Mesendoderm (in vitro differentiated cells): ENCODE measurements at places on chromosomes 4 and X.
A peak's percentile ranks its signal among the peaks of the same experiment; 100 is the strongest.

GRCh38 chr4:13515268-13515667 lies 29.0 kb downstream of the NKX3-2 start:
- H3K4me1 ChIP-seq, result no peaks in the 10 kb centered on the region
- no peaks in the 10 kb centered on the region for H3K27me3 ChIP-seq
- no peaks in the 10 kb centered on the region for H3K36me3 ChIP-seq
- H3K27ac ChIP-seq, result no peak overlapping the region
- DNase-seq, result no peak
- H3K4me3 ChIP-seq, result no peak overlapping the region

GRCh38 chr4:158015241-158015640 lies 157.6 kb downstream of the GASK1B start:
- DNase-seq, result no peak
- H3K27ac ChIP-seq, result no peak overlapping the region
- H3K27me3 ChIP-seq, result no peaks in the 10 kb centered on the region

DNA sequence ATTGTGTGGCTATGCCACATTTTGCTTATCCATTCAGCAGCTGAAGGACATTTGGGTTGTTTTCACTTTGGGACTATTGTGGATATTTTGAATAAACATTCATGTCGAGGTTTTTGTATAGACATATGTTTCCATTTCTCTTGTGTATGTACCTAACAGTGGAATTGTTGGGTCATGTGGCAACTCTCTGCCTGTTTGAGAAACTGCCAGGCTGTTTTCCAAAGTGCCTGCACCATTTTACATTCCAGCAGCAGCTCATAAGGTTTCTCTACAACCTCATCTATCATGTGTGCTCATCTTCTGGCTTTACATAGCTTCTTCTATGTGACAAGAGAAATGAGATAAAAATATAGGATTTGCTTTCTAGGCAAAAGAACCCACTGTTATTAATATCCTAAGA lies 29.5 kb upstream of the TSPAN5 start:
- no peaks in the 10 kb centered on the region for H3K4me1 ChIP-seq
- H3K27me3 ChIP-seq, result no peaks in the 10 kb centered on the region
- no peak overlapping the region for H3K27ac ChIP-seq
- no peaks in the 10 kb centered on the region for H3K36me3 ChIP-seq
- DNase-seq, result no peak
- H3K4me3 ChIP-seq, result no peak overlapping the region

- H3K4me1 ChIP-seq, result no peaks in the 10 kb centered on the region
- no peaks in the 10 kb centered on the region for H3K36me3 ChIP-seq
These were observed 134.8 kb upstream of the GIMD1 start for GRCh38 chr4:106503116-106504050.

GRCh38 chr4:182293691-182294255 lies 50.6 kb downstream of the TENM3 start:
- DNase-seq, result peak; percentile 52
- H3K27me3 ChIP-seq, result no peaks in the 10 kb centered on the region
- no peak overlapping the region for H3K4me3 ChIP-seq
- peaks cover 8% of the 10 kb centered on the region for H3K4me1 ChIP-seq

- H3K4me3 ChIP-seq, result no peak overlapping the region
- peak; percentile 9 for DNase-seq
- no peaks in the 10 kb centered on the region for H3K4me1 ChIP-seq
These were observed 31.2 kb downstream of the CCDC149 start for GRCh38 chr4:24881508-24882196.
